Osteoblast (primary cell): ENCODE measurements at places on chromosomes 6 and 20.
A peak's percentile ranks its signal among the peaks of the same experiment; 100 is the strongest.

GRCh38 chr20:25195962-25196785, 662 bp downstream of the ENTPD6 start:
- peak; percentile 66 for DNase-seq

DNA sequence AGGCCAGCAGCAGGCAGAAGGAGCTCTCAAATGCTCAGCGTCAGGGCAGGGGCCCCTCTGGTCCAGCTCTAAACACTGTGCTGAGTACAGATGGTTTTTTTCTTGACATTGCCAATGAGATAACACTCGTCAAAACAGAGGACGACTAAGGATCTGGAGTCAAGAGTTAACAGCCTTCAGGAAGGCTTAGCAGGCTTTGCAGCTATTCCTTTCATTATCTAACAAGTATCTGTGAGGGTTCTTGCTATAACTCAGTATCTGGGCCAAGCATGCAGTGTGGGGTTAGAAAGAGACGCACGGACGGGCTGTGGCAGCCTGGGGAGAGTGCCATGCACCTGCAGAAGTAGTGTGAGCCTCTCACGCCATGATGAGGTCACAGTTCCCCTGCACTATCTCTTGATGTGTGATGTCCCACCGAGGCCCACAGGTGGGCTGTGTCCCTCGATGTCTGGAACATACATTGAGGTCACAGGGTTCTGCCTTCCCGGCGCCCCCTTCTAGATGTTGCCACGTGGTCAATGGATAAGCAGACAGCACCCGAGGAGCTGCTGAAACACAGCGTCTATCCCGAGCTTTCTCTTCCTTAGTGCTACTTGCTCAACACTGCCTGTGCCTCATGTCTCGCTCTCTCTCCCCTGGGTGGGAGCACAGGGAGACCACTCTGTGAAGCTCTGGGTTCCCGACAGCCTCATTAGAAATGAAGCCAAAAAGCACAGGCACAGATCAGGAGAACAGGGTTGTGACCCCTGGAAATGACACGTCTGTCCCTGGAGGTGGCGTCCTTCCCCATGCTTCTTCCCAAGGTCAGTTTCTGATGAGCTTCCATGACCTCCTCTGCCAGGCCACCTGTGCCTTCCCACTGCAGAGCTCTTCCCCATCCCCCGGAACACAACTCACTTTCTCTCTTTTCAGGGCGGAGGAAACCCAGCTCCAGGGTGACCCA, 85.5 kb upstream of the RPS6KA2 start:
- DNase-seq, result no peak

GRCh38 chr6:112725541-112726085, 378.5 kb downstream of the RFPL4B start:
- no peak for DNase-seq

- DNase-seq, result no peak
Measured at GRCh38 chr6:6497541-6497940, 91.0 kb upstream of the LY86 start.

DNA sequence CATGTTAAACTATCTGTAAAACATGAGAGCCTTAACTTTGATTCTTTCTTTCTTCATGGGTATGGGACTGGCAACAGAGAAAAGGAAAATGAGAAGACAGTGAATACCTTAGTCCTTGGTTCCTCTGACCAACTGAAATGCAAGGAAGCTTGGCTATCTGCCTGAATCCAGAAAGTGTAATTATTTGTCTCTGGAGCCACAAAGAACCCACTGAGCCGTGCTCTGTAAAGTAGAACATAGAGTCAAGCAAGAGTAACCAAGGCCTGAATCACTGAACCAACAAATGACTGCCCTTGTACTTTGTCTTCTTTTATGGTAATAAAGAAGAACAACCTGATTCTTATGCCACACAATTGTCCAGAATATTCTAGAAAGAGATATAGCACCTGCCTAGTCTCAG, 27.6 kb downstream of the PKHD1 start:
- no peak for DNase-seq

GRCh38 chr6:63546697-63547096, 25.6 kb upstream of the LOC128125822 start:
- DNase-seq, result no peak
